Testis (tissue), 5 donors: ENCODE measurements at places on chromosomes 1 and 21. TPM values are rescaled to one million over a fixed set of nuclear protein-coding genes. Genes with fewer than 3 reads are reported as not detected.
A peak's percentile ranks its signal among the peaks of the same experiment; 100 is the strongest.

RNF220 gene
- total RNA-seq = 148 TPM

CRYAA gene
- 0.31 TPM for total RNA-seq

LRIF1 gene
- 54.6 TPM for total RNA-seq

NOTCH2 gene
- 256 TPM for total RNA-seq

DMRTA2 gene
- 3.5 TPM for total RNA-seq

RGS13 gene
- not detected for total RNA-seq

TRIM67 gene
- 0.24 TPM for total RNA-seq

NPPA gene
- not detected for total RNA-seq

- DNase-seq = no peak
Measured at GRCh38 chr21:29318354-29318753, 19.6 kb downstream of the BACH1 start.

GRCh38 chr1:248622570-248623001 is 12.3 kb downstream of the OR2T11 start:
- DNase-seq = no peak

DNA sequence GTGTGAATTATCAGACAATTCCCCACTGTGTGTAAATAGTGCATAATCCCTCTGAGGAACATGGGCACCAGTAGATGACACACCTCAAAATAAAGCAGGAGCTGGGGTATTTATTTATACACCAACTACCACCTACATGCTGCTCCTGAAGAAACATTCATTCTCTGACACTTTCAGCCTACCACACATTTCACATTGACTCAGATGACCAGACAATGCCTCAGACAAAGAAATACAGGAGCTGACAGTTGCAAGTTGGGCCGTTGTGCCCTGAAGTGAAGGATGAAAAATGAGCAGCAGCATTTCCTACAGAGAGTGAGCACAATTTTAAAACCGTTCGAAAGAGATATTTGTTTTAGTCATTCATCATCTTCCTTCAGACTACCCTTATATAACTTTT is 63.2 kb downstream of the RGS2 start:
- DNase-seq = no peak

- DNase-seq = peak; percentile 80
Measured at GRCh38 chr1:208043691-208044181, 132.8 kb upstream of the CD34 start.

GRCh38 chr1:112866151-112866550 is 89.8 kb downstream of the SLC16A1 start:
- no peak for DNase-seq

- no peak for DNase-seq
Measured at GRCh38 chr1:47393141-47393540, 22.9 kb upstream of the FOXE3 start.

- DNase-seq = no peak
Measured at GRCh38 chr1:40140211-40140973, 20.8 kb upstream of the RLF start.

DNA sequence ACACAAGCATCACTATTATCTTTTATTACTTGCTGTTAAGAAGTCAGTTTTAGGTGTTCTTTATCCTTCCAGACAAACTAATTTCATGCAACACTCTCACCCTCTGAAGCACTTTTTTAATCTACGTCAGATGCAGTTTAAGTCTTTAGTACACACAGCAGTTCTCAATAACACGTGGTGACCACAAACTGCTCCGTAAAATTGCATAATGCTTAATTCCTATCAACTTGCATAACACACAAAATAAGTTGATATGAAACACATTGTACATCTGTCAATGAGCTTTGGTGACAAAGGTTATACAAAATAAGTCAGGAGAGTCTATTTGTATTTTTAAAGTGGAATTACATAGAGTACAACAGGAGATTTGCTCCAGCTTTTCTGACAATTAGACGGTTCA is 140.9 kb upstream of the ETS2 start:
- DNase-seq = no peak

DNA sequence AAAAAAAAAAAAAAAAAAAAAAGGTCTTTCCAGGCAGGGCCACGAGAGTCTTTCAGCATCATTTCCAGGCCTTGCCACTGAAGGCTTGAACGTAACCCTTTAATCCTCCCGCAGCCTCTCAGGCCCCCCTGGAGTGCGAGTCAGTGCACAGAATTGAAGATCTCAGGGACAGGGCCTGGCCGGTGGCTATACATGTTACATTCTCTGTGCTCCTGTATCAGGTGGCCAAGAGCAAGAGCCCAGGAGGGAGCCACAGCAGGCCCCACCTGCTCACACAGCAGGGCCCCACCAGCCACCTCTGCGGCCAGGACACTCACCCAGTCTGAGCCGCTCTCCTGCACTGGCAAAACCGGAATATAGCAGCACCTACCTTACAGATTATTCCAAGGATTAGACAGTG is 34.1 kb upstream of the SLC25A33 start:
- DNase-seq = no peak

DNA sequence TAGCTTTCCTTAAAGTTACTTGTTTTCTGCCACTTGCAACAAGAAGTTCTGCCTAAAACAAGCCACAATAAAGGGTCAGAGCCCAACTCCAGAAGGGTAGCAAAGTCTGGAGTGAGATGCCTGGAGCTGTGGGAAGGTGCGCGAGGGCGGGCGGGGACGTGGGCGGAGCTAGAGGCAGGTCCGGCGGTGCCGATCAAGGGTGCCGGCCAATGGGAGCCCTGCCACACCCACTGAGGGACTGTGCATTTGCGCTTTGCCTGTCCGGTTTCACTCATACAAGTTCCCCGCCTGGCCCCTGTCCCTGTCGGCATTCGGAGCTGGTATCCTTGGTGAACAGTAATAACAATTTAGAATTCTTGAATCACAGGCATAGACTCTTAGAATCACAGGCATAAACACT is 732.4 kb downstream of the MATN1 start:
- DNase-seq = peak; percentile 81

DNA sequence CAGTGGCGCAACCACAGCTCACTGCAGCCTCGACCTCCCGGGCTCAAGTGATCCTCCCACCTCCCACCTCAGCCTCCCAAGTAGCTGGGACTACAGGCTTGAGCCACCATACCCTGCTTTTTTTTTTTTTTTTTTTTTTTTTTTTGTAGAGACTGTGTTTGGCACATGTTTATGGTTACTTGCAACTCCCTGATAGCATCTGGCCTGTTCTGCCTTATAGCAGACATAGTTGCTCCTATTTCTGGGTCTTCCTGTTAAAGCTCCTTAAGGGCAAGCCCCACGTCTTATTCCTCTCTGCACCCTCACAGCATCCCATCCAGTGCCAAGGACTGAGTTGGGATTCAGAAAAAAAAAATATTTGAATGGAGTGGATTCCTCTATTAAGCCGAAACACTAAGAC is 17.1 kb upstream of the CNR2 start:
- no peak for DNase-seq

GRCh38 chr1:148318123-148318903 is 164.8 kb downstream of the PPIAL4G start:
- no peak for DNase-seq

- no peak for DNase-seq
Measured at GRCh38 chr1:211580303-211580687, 1.3 kb upstream of the SLC30A1 start.

GRCh38 chr1:169877800-169878491 is 15.8 kb downstream of the SCYL3 start:
- DNase-seq = no peak

- no peak for DNase-seq
Measured at GRCh38 chr1:15460708-15461095, 4.2 kb downstream of the CELA2A start.

- no peak for DNase-seq
Measured at GRCh38 chr1:195704028-195704427, 904.2 kb downstream of the KCNT2 start.

DNA sequence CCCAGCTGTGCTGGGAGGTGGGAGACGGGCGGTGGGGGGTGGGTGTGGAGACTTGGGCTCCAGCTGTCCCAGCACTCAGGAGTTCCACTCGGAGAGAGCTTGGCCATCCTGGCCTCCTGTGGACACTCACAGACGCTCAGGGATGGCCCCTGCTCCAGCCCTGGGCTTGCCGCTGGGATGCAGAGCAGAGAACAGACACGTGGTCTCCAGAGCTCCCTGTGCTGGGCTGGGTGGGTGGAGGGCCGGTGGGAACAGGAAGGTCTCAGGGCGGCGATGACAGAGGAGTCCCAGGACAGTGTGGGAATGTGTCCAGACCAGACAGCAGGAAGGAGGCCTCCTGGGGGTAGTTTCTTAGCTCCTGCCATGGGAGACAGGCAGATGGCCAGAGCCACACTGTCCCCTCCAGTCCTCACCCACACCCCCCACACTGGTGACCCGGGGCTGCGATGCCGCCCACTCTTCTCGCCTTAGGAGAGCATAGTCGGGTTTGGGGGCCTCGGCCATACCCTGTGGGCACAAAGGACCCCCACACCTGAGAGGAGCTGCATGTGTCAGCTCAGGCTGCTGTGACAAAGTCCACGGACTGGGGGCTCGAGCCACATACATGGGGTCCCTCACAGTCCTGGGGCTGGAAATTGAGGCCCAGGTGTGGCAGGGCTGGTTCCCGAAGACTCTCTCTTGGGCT is 2.0 kb downstream of the KRTAP10-9 start:
- DNase-seq = no peak

- no peak for DNase-seq
Measured at GRCh38 chr1:158978730-158979129, 31.0 kb upstream of the IFI16 start.

- DNase-seq = no peak
Measured at GRCh38 chr1:224377676-224378006, 21.0 kb downstream of the CNIH4 start.

GRCh38 chr1:33181921-33182341 is at the start of gene TRIM62:
TSS of gene TRIM62 (minus strand) at chr1:33182043. CDS start at chr1:33181432, 611 bp downstream.
- DNase-seq = peak; percentile 91

DNA sequence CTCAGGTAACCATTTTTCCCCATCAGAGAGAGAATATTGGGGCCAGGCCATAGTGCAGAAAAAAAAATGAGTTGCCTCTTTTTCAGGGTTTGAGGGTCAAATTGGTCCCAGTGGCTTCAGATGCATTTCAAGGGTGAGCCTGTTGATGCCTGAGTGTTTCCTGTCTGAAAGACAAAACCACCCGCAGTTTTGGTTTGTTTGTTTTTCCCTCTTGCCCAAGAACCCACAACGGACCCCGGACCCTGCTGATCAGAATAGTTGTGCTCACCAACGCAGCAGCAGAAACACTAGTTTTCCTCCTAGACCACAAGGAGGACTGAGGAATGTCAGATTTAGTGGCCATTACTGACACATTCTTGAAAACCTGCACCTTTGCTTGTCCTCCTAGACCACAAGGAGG is 1433.1 kb downstream of the PLA2G4A start:
- no peak for DNase-seq

GRCh38 chr1:228087771-228088251 is 5.3 kb downstream of the ARF1 start:
- DNase-seq = peak; percentile 38

GRCh38 chr1:51636764-51637522 is 20.1 kb downstream of the OSBPL9 start:
- no peak for DNase-seq

DNA sequence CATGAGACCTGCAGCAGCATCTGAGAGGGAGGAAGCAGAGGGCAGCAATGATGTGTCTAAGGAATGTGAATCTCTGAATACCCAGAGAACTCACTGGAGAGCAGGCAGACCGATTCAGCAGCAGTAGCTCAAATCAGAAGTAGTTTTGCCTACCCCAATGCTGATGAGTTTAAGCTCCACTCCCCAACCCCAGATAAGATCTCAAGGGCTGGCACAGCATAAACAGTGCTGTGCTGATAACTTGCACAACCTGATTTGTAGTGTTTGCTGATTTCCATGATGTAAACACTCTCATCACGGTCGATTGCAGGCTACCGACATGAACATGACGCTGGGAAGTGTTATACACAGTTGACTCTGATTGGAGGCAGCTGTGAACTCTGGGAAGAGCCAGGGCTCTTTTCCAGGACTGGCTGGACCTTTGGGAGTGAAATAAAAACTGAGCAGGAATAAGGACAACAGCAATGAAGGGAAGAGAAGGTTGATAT is 11.2 kb upstream of the HMGCS2 start:
- peak; percentile 31 for DNase-seq

DNA sequence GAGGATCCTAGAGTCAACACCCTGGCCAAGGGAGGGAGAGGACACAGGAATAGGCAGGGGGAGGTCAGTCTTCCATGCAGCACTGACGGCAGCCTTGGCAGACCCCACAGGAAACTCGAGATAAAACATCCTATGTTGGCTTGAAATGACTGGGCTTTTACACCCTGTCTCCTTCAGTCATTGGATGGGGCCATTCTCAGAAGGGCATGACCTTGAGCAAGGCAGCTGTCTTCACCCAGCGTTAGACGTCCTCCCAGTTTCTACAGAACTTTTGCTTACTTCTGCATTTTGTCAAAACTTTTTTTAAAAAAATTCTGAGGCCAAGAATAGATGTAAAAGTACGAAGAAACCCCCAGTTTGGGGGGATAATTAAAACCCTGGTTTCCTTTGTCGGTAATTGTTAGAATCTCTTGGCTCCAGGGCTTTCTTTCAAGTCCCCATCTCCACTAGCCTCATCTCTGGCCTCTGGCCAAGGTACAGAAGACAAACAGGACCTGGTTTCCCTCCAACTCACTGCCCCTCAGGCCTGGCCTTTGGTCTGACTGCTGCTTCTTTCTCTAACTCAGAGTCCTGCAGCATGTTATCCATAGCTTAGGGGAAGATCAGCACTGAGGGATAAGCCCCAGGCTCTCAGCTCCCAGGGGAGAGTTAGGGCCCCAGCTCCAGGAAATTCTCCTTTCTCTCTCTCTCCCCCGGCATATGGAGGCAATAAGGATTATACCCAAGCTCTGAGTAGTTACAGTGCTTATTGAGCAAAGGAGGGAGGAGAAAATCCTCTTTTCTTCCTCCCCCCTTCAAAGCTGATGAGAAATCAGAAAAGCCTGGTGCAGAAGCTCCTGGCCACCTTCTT is 51.6 kb upstream of the KCND3 start:
- peak; percentile 42 for DNase-seq

DNA sequence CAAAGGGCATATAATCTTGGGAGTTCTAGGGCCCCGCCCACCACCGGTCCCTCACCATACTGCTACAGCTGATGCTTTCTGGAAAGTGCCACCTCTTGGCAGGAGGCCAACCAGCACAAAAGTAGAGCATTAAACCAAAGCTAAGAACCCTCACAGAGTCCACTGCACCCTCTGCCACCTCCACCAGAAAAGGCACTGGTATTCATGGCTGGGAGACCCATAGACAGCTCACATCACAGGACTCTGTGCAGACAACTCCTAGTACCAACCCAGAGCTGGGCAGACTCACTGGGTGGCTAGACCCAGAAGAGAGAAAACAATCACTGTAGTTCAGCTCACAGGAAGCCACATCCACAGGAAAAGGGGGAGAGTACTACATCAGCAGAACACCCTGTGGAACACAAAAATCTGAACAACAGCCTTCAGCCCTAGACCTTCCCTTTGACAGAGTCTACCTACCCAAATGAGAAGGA is 10.8 kb downstream of the THEM4 start:
- DNase-seq = no peak
